ENCODE measurements at places on chromosomes 1 and 21. TPM values are rescaled to one million over a fixed set of nuclear protein-coding genes. Genes with fewer than 3 reads are reported as not detected.

Gene CD1E
- not detected for total RNA-seq

- DNase-seq: no peak
- no peak overlapping the region for H3K27ac ChIP-seq
- H3K4me1 ChIP-seq: no peaks in the 10 kb centered on the region
- H3K27me3 ChIP-seq: peaks cover 4% of the 10 kb centered on the region
- no peaks in the 10 kb centered on the region for H3K36me3 ChIP-seq
Observed at GRCh38 chr1:47487332-47487731, 49.5 kb downstream of the FOXD2 start.

GRCh38 chr1:192453360-192453992 lies 122.1 kb upstream of the RGS1 start:
- no peaks in the 10 kb centered on the region for H3K27me3 ChIP-seq
- no peak overlapping the region for H3K27ac ChIP-seq
- no peaks in the 10 kb centered on the region for H3K36me3 ChIP-seq
- H3K4me3 ChIP-seq: no peak overlapping the region
- DNase-seq: no peak

GRCh38 chr1:111191496-111191895 lies 8.9 kb downstream of the DENND2D start:
- no peaks in the 10 kb centered on the region for H3K27me3 ChIP-seq
- no peak overlapping the region for H3K4me3 ChIP-seq
- peaks cover 99% of the 10 kb centered on the region for H3K4me1 ChIP-seq
- no peak for DNase-seq

- peak overlapping the region; percentile 19 for H3K4me3 ChIP-seq
- no peak overlapping the region for H3K27ac ChIP-seq
Observed at GRCh38 chr1:6260433-6260934, 414 bp downstream of the GPR153 start.

Data from CD8-positive, alpha-beta memory T cell (primary cell).